ENCODE measurements at places on chromosomes 7 and 10. TPM values are rescaled to one million over a fixed set of nuclear protein-coding genes. Genes with fewer than 3 reads are reported as not detected.

GRCh38 chr7:43784030-43784584 is 25.6 kb downstream of the BLVRA start:
- peak overlapping the region; percentile 56 for H3K27ac ChIP-seq
- peaks cover 16% of the 10 kb centered on the region for H3K4me1 ChIP-seq
- peak overlapping the region; percentile 21 for H3K4me3 ChIP-seq
- no peak for DNase-seq
- H3K27me3 ChIP-seq: no peaks in the 10 kb centered on the region
- peaks cover 4% of the 10 kb centered on the region for H3K36me3 ChIP-seq

DNA sequence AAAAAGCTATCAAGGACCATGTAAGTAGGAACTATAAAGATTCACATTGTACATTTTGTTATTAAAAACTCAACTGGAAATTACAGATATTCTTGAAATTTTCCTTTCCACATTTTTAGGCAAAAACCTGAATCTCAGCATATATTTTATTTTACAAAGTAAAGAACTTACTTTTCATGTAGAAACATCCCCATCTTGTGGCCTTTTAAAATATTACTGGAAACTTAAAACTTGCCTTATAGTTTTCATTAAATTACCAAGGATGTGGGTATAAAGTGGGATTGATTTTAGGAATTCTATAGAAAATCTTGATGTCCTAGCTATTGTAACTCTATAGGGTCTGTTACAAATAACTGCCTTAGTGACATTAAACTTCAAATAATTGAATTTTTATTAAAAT is 10.6 kb downstream of the DBF4 start:
- H3K27ac ChIP-seq: no peak overlapping the region
- no peak overlapping the region for H3K4me3 ChIP-seq
- no peak for DNase-seq
- no peaks in the 10 kb centered on the region for H3K27me3 ChIP-seq

- no peak overlapping the region for H3K4me3 ChIP-seq
- H3K27ac ChIP-seq: no peak overlapping the region
- no peaks in the 10 kb centered on the region for H3K4me1 ChIP-seq
- H3K36me3 ChIP-seq: no peaks in the 10 kb centered on the region
- H3K27me3 ChIP-seq: no peaks in the 10 kb centered on the region
These were observed 349.2 kb downstream of the RNLS start for GRCh38 chr10:88233870-88234269.

- DNase-seq: no peak
- no peaks in the 10 kb centered on the region for H3K27me3 ChIP-seq
- H3K4me3 ChIP-seq: no peak overlapping the region
- H3K4me1 ChIP-seq: no peaks in the 10 kb centered on the region
- no peak overlapping the region for H3K27ac ChIP-seq
- H3K36me3 ChIP-seq: no peaks in the 10 kb centered on the region
These were observed 39.0 kb downstream of the MYL10 start for GRCh38 chr7:101589976-101590662.

GRCh38 chr7:130668258-130669084 is at the start of gene COPG2:
COPG2 (minus strand) TSS chr7:130668748; CDS start chr7:130668668, 80 bp downstream.
- no peaks in the 10 kb centered on the region for H3K4me1 ChIP-seq
- peak within 1 kb of the TSS; percentile 60 for H3K27ac ChIP-seq
- no peaks in the 10 kb centered on the region for H3K36me3 ChIP-seq
- no peaks in the 10 kb centered on the region for H3K27me3 ChIP-seq
- peak within 1 kb of the TSS; percentile 88 for H3K4me3 ChIP-seq

GRCh38 chr10:7717767-7718166 is 14.7 kb downstream of the ITIH2 start:
- no peak overlapping the region for H3K27ac ChIP-seq
- peaks cover 2% of the 10 kb centered on the region for H3K27me3 ChIP-seq
- no peak for DNase-seq

GRCh38 chr10:80406204-80406603 is 2.1 kb upstream of the PRXL2A start:
- no peaks in the 10 kb centered on the region for H3K4me1 ChIP-seq
- H3K27ac ChIP-seq: no peak overlapping the region
- no peak for DNase-seq

KIAA1217 gene
- polyA plus RNA-seq: 2.2 TPM

GRCh38 chr10:118720685-118721538 is 33.9 kb downstream of the CACUL1 start:
- H3K27me3 ChIP-seq: no peaks in the 10 kb centered on the region
- H3K36me3 ChIP-seq: peaks cover 12% of the 10 kb centered on the region
- no peak for DNase-seq
- H3K4me1 ChIP-seq: no peaks in the 10 kb centered on the region

Data from GM12878 (cell line).